CD8-positive, alpha-beta memory T cell (primary cell): ENCODE measurements at places on chromosomes 4 and X. TPM values are rescaled to one million over a fixed set of nuclear protein-coding genes. Genes with fewer than 3 reads are reported as not detected.

The LONRF3 gene
- total RNA-seq = 1.8 TPM

The ASMT gene
- 1.9 TPM for total RNA-seq

The GPR143 gene
- total RNA-seq = not detected

The HPGDS gene
- 0.18 TPM for total RNA-seq

- H3K4me1 ChIP-seq = peaks cover 40% of the 10 kb centered on the region
- no peaks in the 10 kb centered on the region for H3K36me3 ChIP-seq
Observed at GRCh38 chr4:109590905-109591304, 30.9 kb downstream of the MCUB start.

DNA sequence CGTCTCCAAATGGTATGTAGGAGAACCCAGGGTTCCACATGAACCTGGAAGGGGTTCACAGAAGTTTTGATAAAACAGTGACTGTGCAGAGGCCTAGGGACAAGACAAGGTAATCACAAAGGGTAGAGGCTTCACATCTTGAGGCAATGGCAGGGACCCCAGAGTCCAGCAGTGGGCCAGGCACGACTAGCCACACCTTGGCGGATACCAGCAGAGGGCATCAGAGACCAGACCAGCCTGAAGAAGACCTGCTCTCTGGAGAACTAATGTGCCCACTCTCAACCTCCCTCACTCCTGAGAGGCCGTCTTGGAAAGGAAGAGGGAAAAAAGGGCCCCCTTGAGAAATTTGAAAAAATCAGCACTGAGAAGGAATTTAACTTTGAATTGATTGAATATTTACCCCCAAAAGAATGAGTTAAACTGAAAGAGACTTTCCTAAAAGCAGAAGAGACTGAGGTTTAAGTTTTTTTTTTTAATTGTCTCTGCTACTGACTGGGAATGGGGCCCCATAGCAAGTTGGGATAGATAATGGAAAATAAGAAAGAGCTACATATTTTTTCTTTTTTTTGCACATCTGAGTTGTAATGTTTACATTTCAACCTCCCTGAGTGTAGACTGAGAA, 243.8 kb upstream of the JADE1 start:
- no peak overlapping the region for H3K4me3 ChIP-seq
- no peaks in the 10 kb centered on the region for H3K4me1 ChIP-seq
- no peaks in the 10 kb centered on the region for H3K36me3 ChIP-seq
- H3K27me3 ChIP-seq = no peaks in the 10 kb centered on the region
- no peak overlapping the region for H3K27ac ChIP-seq

DNA sequence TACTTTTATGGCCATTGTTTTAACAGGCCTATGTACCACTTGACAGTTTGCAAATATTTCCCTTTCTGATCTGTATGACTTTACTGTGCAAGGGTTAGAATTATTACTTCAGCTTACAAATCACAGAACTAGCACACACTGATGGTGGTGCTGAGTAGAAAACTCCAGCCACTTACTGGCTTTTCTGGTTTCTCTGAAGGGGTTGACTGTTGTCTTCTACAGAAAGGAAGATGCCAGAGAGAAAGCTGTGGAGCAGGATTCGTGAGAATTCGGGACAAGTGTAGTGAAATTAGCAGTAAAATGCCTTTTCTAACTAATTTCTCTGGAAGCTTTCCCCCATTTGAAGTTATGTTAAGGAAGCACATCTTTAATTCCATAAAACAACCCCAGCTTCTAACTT, 46.6 kb upstream of the GK2 start:
- H3K4me1 ChIP-seq = no peaks in the 10 kb centered on the region
- H3K27me3 ChIP-seq = no peaks in the 10 kb centered on the region
- no peak overlapping the region for H3K4me3 ChIP-seq
